Hematopoietic multipotent progenitor cell (in vitro differentiated cells): ENCODE measurements at places on chromosomes 5 and 9.

- DNase-seq = no peak
Measured at GRCh38 chr5:134345996-134346395, 21.0 kb downstream of the CDKL3 start.

DNA sequence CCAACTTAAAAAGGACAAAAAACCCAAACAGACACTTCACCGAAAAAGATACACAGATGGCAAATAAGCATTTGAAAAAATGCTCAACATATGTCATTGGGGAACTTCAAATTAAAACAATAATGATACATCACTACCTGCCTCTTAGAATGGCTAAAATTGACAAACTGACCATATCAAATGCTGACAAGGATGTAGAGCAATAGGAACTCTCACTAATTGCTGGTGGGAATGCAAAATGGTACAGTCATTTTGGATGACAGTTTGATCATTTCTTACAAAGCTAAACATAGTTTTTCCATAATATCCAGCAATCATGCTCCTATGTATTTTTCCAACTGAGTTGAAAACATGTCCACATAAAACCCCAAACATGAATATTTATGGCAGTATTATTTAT is 58.9 kb upstream of the RAPGEF6 start:
- DNase-seq = no peak

- no peak for DNase-seq
Measured at GRCh38 chr9:127165116-127165515, 42.7 kb upstream of the ANGPTL2 start.

DNA sequence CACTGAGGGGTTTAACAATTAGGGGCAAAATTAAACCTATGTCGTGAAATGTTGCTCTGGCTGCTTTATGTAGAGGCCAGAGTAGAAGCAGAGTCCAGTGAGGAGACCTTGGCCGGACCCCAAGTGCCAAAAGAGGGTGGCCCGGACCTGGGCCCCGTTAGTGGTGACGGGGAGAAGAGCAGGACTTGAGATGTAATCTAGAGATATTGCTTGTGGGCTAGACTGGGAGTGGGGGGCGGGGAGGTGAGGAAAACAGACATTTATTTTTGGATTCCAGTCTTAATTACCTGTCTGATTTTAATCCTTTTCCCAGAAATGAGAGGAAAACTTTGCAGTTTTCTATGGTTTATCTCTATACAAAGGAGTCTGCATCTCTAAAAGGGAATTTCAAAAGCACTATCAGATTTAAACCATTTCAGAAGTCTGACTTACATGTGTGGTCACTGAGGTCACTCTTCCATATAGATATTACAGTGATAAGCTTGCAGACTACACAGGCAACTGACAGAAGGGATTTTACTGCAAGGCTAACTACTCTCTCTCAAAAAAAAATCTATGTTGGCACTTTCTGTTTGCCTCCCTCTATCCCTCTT is 108.1 kb downstream of the MED27 start:
- DNase-seq = no peak

DNA sequence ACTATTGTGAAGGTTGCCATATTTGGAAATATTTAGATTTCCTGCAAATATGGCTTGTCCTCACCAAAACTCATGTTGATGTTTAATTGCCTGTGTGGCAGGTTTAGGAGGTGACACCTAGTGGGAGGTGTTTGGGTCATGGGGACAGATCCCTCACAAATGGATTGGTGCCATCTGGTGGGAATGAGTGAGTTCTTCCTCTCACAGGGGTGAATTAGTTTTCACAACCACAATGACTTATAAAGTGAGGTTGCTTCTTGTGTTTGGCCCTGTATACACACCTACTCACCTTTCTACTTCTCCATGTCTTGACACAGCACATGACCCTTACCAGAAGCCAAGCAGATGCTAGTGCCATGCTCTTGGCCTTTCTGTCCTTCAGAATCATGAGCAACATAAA is 41.1 kb downstream of the ISOC1 start:
- DNase-seq = no peak

GRCh38 chr9:113569472-113570060 is 106.0 kb downstream of the RGS3 start:
- DNase-seq = no peak

DNA sequence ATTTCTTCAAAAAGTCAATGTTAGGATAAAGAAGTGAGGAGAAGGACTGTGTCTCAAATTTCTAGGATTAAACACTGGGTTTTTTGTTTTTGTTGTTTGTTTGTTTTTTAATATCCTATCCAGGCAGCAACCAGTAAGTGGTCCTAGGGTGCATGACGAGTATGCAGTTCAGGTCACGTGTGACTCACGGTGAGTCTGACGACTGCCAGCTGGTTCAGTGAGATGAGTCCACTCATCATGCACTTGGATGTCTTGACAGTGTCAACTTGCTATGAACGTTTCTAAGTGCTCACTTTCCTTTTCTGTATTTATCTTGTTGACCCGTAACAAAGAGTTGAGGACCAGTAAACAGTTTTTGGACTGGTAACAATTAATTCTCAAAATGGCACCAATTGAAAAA is 32.7 kb downstream of the ATG10 start:
- DNase-seq = no peak

- DNase-seq = no peak
Measured at GRCh38 chr5:52876456-52876855, 88.7 kb downstream of the ITGA1 start.

GRCh38 chr9:132583584-132584304 is 1.3 kb downstream of the BARHL1 start:
- no peak for DNase-seq

DNA sequence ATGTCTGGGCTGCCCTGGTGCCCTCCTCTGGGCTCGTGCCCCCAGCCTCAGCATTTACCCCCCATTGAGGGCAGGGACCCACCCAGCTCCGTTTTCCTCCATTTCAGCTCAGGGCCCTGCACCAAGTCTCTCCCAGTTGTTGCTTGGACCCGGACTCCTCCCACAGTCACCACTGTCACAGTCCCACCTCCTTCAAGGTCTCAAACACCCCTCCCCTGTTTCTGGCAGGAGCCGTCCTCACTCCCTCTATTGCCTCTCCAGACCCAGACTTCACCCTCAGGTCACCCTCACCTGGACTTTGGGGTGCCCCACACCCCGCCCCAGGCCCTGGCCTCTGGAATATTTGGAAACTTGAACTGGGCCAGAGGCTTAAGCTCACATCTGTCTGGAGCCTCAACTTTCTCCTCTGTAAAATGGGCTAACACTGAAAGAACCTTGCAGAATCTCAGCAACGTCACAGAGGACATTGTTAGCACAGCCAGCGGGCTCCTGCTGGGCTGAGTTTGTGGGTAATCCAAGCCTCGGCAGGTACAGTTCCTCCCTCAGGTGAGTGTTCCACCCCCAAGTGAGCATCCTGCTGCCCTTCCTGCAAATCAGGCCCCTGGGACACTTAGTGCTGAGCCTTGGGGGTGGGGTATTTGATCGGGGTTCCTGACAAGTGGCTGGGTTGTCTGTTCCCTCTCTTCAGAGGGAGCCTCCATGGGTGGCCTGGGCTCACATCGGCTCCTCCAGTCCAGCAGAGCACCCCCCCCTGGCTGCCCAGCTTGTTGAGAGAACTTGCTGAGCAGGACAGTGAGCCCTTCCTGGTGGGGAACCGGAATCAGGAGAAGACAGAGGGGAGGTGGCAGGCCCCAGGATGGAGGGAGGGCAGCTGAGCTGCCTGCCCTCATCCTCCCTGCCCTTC is 130.1 kb downstream of the C9orf50 start:
- DNase-seq = no peak

DNA sequence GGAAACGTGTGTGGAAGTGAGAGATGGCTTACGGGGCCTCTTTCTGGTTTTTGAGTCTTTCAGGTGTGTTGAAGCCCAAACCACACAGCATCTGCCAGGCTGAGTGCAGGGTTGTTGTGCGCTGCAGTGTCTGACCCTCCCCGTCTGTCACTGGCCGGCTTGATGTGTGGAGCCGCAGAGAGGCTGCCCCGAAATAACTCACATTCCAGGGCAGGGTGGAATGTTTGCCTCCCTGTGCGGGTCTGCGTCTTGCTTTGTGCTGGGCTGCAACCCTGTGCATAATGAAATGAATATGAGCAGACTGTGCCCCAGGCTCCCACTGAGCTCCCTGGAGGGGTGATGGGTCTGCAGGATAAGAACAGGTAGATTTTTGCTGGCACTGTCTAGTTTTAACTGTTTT is 9.9 kb upstream of the PLEKHG4B start:
- DNase-seq = no peak

DNA sequence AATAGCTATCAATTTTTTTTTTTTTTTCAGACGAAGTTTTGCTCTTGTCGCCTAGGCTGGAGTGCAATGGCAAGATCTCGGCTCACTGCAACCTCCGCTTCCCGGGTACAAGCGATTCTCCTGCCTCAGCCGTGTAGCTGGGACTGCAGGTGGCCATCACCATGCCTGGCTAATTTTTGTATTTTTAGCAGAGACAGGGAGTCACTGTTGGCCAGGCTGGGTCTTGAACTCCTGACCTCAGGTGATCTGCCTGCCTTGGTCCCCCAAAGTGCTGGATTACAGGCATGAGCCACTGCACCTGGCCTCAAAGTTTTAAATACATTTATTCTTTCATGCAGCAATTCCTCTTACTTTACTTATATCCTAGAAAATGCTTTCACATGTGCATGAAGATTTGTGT is 17.6 kb downstream of the TRIM14 start:
- DNase-seq = no peak

DNA sequence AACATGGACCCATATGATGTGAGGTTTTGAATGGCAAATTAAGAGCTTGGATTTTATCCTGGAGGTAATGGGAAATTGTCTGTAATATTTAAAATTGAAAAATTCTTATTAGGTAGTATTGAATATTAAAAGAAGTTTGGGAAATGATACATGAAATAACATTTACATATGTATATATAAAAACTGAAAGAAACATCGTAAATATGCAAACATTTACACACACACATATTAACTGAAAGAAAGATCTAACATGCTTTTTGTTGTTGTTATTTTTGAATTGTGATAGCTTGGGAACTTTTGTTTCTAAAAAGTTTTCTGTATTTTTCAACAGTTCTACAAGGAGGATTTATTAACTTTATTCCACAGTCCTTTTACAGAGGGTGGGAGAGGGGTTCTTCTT is 82.8 kb upstream of the ITGA2 start:
- no peak for DNase-seq

- DNase-seq = no peak
Measured at GRCh38 chr9:37602817-37603216, 10.4 kb upstream of the TOMM5 start.

DNA sequence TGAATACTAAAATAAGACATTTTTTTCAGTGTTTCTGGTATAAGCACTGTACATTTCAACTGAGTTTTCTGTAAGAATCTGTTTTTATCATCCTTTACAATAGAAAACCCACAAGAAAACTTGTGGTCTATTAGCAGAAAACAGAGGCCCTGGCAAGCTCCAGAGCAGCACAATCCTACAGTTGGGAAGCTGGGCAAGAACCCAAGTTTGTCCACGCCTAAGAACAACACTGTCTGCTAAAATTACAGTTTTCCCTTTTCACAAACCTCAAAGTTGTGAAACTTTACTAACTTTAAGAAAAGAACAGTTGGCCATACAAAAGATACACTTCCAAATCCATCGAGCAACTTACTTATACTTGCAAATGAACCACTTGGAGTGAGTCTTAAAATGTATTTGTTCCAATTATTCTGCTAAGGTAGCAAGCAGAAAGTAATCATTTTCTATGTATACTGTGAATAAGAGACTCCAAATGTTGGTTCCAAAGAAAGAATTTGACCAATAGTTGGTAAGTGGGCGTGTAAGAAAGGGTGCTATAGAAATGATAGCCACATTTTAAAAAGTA is 982.0 kb upstream of the ARRDC3 start:
- DNase-seq = no peak

GRCh38 chr9:74856989-74857388 is 30.7 kb downstream of the TRPM6 start:
- DNase-seq = no peak

- DNase-seq = no peak
Measured at GRCh38 chr5:122435234-122435633, 123.2 kb downstream of the SNCAIP start.

DNA sequence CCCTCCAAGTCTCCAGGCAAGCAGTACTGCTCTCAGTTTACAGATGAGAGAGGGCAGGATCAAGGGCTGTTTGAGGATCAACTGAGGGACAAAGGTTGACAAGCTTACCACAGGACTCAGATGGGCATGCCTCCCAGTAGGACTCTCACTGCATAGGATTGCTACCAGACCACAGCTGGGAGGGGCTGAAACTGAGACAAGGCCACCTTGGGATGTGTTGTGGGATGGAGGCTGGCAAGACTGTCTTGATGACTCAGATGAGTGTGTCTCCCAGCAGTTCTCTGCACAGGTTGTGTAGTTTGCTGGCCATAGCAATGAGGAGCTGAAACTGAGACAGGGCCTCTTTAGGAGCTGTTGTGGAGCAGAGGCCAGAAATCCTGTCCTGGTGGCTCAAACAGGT is 222.2 kb upstream of the IRX1 start:
- no peak for DNase-seq

GRCh38 chr5:112694853-112695709 is 42.6 kb upstream of the APC start:
- DNase-seq = peak; percentile 39

DNA sequence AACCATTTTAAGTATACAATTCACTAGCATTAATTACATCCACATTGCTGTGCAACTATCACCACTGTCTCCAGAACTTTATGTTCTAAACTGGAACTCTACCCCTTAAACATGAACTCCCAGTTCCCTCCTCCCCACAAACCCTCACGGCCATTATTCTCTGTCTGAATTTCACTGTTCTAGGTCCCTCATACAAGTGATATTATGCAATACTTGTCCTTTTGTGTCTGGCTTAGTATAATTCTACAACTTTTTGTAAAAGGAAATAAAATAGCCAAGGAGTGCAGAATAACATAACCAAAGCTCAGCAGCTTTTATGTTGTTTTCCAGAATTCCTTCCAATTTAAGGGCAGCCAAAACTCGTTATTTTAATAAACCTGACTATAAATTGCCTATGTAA is 53.2 kb downstream of the NAA35 start:
- no peak for DNase-seq

- DNase-seq = no peak
Measured at GRCh38 chr9:71765693-71766092, 2.6 kb downstream of the CEMIP2 start.

DNA sequence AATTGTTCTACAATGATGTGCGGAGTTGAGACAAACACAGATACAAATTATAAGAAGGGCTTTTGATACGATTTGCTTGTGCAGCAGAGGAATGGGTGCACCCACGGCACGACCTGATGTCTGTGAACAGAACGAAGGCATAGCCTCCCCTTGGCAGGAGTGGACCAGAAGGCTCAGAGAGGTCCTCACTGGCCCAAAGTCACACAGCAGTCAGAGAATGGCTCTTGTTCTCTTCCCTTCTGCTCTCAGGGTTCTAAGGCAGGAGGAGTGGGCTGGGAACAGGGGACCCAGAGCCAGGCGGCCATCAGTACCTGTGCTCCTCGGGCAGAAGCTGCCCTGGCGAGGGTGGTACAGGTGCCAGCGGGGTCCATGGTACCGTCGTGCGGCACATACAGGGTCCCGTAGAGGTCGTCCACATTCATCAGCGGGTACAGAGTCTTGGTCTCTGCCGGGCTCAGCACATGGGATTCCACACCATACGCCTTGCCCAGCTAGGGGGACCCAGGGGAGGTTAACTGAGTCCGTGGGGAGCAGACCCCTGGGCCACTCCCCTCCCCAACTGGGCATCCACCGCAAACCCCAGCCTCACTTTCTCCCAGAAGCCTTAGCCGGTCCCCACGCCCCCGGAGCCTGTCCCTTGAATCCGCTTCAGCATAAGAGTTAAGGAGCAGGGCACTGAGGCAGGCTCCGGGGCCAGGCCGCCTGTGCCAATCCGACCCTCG is 7.0 kb downstream of the SARDH start:
- no peak for DNase-seq
